Ammon's horn (tissue), 1 donor: ENCODE measurements at places on chromosomes 3 and 15.

- no peak for DNase-seq
Measured at GRCh38 chr3:1017870-1018269, 75.0 kb upstream of the CNTN6 start.

DNA sequence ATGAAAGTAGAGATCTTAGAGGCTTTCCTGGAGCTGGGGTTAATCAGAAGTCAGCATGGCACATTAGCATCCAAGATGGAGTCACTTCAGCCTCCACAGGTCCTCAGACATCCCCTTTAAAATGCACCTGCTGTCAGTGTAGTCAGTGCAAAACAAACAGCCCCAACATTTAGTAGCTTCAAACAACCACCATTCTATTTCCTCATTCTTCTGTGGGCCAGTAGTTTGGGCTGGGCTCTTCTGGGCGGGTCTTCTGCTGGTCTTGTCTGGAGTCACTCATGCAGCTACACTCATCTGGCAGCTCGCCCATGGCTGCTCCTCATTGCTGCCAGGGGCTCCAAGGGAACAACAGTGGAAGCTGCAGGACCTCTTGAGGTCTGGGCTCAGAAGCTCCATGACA is 99.9 kb downstream of the TLE3 start:
- DNase-seq = peak; percentile 81

DNA sequence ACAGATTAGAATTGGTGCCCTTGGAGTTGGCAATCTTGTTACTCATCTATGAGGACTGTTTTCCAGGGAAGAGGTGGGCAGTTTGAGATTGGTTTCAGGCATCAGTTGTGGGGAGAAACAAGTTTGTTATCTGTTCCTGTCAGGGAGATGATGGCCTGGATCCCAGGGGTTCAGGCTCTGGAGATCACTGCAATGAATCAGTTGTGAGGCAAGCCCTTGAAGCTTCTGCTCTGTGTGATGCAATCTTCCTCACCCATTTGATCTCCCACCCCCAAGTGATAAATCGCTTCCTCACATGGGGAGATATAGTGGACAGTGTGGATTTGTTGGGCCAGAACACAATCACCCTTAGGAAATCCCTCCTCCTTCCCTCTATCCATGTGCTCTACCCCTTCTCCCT is 276.6 kb upstream of the LRTM1 start:
- DNase-seq = no peak

GRCh38 chr3:58307639-58308215 is 1.4 kb downstream of the HTD2 start:
- peak; percentile 32 for DNase-seq

GRCh38 chr3:127366383-127366782 is 78.5 kb upstream of the PRR20G start:
- no peak for DNase-seq

DNA sequence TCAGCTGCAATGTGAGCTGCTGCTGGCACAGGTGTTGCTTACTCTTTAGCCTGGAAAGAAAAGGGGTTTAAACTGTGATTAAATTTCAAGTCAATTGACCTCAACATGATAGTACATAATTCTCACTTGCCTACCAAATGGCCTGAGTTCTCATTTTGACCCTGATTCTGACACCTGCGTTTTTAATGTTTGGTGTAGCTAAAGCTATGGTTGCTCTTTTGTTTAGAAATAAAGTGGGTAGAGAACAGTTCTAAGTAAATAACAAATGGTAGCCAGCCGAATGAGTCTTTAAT is 100.8 kb upstream of the SOX2 start:
- no peak for DNase-seq

GRCh38 chr15:81897057-81897677 is 148.7 kb downstream of the MEX3B start:
- DNase-seq = no peak

DNA sequence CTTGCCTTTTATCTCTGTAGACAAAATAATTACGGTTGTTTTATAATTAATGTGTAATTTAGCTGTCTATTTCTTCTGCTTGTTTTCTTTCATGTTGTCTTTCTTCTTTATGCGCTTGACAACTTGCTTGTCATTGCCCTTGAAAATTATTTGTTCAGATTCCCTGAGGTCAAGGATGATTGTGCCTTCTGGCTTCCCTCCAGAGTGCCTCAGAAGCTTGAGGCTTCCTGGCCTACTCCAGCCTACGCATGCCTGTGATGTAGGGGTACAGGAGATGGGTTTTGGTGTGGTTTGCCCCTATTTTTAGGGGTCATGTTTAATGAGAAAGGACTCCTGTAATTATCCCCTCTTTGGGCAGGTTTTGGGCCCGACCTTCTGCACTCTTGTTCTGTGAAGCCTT is 231.5 kb downstream of the SV2B start:
- no peak for DNase-seq
